ENCODE measurements at places on chromosomes 16 and 17.

- no peak for DNase-seq
These were observed 17.1 kb upstream of the ATP6V0A1 start for GRCh38 chr17:42441371-42442195.

DNA sequence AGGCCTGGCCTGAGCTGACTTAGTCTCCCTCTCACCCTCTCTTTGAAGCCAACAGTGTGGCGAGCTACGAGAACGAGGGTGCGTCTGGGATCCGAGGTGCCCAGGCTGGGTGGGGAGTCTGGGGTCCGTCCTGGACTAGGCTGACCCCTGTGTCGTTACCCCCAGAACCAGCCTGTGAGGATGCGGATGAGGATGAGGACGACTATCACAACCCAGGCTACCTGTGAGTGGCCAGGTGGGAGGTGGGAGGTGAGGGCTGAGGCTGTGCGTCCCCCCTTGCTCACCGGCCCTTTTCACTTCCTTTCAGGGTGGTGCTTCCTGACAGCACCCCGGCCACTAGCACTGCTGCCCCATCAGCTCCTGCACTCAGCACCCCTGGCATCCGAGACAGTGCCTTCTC, 1.6 kb downstream of the LAT start:
- no peak for DNase-seq

DNA sequence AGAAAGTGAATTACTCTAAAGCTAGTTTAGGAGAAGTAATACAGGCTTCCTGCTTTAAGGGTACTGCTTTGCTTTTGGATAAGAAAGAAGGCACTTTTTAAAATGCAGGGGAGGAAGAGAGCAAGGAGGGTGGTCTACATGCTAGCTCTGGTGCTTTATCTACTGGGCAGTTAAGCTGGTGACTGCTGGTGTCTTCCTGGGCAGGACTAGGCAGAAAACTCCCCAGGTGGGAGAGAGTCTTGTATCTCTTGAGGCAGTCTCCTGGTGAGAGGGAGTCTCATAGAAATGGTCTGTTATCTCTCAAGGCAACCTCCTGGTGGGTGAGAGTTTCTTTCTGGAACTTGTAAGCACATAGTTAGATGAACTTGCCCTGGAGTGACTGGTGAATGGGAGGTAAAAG, 953.9 kb upstream of the GOT2 start:
- DNase-seq, result no peak

- DNase-seq, result no peak
These were observed 874.3 kb upstream of the EEF2KMT start for GRCh38 chr16:5971924-5972323.

GRCh38 chr16:77273-77806, 685 bp upstream of the MPG start:
- DNase-seq, result peak; percentile 36

GRCh38 chr17:10733666-10734065, 3.8 kb upstream of the TMEM220 start:
- DNase-seq, result no peak

- no peak for DNase-seq
These were observed 220.4 kb upstream of the FOXF1 start for GRCh38 chr16:86289907-86290306.

DNA sequence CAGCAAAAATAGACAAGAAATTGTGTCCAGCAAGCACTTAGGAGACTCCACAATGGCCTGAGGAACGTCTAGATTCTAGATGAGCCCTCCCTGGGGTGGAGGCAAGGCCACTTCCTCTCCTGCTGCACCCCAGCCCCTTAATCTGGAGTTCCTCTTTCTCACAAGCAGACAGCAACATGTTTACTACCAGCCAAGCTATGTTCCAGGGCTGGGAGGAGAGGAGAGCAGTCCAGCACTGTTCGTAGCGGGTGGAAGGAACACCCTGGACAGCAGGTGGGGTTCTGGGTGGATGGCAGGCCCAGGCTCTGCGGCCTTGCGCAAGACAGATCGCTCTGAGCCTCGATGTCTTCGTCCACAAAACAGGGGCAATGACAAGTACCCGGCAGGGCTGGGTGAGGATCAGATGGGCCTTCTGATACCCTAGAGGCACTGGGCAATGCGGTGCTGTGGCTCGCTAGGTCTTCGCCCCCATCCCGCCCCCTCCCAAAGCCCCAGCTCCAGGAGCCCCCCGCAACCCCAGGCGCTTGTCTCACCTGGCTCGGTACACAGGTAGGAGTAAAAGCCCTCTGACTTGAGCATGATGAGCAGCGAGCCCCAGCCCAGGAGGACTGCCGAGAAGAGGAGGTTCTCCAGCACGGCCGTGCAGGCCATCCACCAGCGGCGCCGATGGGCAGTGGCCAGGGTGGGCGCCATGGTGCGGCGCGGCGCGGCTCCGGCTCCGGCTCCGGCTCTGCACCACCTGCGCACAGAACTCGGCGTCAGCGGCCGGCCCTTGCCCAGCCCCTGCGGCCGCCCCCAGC, 1.3 kb downstream of the SLC43A2 start:
- peak; percentile 45 for DNase-seq

Measured in hematopoietic multipotent progenitor cell treated with erythropoietin and hydrocortisone succinate and interleukin-3 and kit ligand, for 8 days (in vitro differentiated cells).